ENCODE measurements at places on chromosomes 7 and 10.

GRCh38 chr7:73330772-73331171, 2.8 kb downstream of the FKBP6 start:
- DNase-seq, result no peak

DNA sequence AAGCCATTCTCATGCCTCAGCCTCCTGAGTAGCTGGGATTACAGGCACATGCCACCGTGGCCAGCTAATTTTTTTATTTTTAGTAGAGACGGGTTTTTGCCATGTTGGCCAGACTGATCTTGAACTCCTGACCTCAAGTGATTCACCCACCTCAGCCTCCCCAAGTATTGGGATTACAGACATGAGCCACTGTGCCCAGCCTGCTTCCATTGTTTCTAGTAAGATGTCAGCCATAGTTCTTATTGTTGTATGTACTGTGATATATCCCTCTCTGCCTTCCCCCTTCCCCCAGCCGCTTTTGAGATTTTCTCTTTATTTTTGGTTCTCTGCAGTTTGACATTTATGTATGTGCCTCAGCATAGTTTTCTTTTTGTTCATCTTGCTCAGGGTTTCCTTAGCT, 87.9 kb upstream of the KLF14 start:
- no peak for DNase-seq

GRCh38 chr7:98352621-98353020, 48.3 kb downstream of the BAIAP2L1 start:
- no peak for DNase-seq

DNA sequence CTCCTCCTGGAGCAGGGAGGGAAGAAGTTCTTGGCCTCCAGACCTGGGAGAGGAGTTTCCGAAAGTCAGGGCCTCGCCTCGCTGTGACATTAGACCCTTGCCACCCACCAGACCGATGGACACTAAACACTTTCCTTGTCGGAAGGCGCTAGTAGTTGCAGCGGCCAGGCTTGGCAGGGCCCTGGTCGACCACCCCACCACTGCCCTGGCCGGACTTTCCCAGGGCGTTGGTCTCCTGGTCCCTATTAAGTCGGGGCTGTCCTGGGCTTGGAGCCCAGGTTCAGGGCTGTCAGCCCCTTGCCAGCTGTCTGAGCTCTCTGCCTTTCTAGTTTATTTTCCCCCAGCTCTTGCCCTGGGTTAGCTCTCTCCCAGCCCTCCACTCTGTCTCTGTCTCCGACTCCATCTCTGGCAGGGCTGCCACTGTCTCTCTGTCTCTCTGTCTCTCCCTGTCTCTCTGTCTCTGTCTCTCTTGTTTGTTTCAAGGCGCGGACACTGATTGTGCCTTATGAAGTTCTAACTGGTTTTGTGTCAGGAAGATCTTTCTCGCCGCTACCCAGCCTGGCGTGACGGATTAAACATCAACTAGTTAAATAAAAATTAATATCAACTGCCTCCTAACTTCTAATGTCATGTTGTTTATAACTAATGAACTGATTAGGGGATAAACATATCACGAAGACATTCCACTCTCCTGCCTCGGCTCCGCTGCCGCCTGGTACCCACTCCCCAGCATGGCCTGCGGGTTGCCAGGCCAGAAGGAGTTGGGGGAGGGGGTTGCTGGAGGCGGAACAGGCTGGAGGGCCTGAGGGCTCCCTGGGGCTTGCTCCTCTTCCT, 13.8 kb upstream of the PAX2 start:
- DNase-seq, result no peak

- DNase-seq, result no peak
Measured at GRCh38 chr10:25076506-25077177, 60.2 kb downstream of the THNSL1 start.

- DNase-seq, result no peak
Measured at GRCh38 chr7:155865830-155866525, 53.7 kb upstream of the SHH start.

DNA sequence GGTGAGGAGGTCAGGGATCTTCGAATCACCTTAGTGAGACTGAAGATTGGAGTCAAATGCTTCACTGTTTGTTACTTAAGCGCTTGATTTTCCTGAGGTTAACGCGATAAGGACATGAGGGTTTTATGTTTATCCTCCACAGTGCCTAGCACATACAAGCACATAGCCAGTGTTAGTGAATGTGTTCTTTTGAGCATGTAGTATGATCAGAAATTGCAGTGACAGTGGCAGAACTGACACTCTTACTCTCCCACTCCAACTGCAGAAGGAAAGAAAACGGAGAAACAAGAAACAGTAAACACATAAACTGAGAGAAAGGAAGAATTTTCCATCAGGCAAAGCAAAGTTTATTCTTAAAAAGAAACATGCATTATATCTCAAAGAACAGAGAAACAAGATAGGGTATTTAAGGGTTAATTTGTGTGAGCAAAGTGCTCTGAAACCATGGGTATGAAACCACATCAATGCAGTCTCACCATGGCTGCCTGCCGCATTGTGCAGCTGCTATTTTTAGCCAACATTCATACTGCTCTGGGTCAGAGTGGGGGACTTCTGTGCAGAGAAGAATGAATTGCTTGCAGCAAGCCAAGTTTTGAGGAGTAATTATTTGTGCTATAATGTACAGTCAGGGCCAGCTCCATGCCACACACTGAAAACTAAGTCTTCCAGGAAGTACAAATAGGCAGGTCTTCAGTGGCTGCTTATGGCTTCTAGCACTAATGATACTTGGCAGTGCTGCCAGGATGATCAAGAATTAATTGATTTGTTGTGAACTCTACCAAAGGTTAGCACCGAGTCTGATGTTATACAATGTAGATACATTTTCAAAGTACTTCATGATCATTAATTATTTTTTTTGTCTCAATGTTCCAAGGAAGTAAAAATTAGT, 152.0 kb downstream of the MACC1 start:
- no peak for DNase-seq

DNA sequence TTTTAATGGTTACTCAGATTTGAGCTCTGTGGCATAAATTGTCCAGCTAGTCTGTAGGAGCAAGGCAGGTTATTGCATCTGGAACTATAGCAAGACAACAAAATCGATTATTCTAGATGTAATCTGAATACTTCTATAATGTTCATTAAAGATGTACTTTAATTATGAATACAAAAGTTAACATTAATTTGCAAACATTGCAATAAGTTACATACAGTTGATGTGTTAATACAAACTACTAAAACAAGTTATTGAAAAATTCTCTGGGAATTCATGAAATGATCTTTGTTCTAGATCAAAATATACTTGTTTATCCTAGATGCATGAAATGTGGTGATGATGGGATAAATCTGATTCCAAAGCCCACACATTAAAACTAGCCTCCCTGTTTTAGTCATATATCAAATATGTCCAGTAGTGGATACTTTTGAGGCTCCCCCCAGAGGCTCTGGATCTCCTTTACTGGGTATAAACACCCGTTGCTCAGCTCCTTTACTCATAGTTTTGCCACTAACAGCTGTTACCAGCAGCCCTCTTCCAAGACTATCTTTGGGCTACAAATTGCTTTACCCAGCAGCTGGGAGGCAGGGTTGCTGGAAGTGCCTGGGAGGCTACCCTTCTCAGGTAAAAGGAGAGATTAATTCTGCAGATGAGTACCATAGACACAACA, 78.1 kb downstream of the ARL4A start:
- no peak for DNase-seq
